ENCODE measurements at places on chromosomes 12 and 14.

DNA sequence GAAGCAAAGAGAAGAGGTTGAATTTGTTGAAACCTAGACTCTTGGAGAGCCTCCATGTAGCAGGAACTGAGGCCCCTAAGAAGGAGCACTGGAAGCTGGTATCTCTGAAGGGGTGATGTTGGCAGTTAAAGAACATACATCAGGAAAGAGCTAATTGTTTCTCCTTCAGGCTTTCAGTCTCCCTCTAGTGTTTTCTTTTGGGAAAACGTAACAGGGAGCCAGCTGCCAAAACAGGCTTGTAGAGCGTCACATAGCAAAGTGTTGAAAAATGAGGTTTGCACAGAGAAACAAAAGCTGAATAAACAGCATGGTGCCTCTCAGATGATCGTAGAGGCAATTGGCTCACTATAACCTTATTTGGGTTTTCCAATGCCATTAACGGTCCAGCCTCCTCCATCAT, 46.9 kb upstream of the CAND1 start:
- no peak for DNase-seq

GRCh38 chr14:80393766-80394165, 182.5 kb upstream of the DIO2 start:
- DNase-seq: no peak

GRCh38 chr12:130826151-130826801, 12.8 kb downstream of the STX2 start:
- peak; percentile 72 for DNase-seq

GRCh38 chr12:11846488-11846887, 197.0 kb downstream of the ETV6 start:
- DNase-seq: no peak

DNA sequence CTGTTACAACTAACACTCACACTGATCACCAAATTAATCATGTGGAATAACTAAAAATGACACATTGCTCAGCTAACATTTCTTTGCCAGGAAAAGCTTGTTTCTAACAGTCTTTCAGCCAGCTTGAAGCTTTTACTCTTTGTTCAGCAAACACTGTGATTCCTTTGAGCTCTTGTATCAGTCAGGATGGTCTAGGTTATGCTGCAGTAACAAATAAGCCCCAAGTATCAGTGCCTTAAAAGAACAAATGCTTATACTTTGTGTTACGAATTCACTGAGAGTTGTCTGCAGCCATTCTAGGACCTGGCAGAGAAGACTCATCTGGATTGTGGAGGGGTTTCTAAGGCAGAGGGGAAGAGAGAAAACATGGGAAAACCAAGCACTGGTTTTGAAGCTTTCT, 47.6 kb upstream of the PIWIL1 start:
- no peak for DNase-seq

- DNase-seq: no peak
Measured at GRCh38 chr14:39091716-39092115, 11.3 kb downstream of the SEC23A start.

GRCh38 chr12:130929363-130929762, 24.3 kb upstream of the ADGRD1 start:
- DNase-seq: no peak

DNA sequence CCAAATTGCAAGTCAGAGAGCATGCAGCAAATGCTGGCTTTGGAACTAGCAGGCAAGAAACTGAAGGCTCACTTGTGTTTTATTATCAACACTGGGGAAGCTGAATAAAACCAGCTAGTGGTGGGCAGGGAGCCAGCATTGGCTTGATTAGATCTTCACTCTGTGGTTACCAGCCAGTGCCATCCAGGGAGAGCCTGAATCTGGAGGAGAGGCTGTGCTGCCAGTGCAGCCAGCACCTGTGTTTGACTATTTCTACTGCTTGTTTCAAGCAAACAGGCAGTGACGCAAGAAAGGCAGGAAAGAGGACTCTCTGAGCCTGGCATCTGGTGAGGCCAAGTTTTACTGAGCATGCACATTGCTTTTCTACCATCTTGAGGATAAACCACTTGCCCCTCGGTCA, 247.0 kb downstream of the PHLDA1 start:
- DNase-seq: no peak

DNA sequence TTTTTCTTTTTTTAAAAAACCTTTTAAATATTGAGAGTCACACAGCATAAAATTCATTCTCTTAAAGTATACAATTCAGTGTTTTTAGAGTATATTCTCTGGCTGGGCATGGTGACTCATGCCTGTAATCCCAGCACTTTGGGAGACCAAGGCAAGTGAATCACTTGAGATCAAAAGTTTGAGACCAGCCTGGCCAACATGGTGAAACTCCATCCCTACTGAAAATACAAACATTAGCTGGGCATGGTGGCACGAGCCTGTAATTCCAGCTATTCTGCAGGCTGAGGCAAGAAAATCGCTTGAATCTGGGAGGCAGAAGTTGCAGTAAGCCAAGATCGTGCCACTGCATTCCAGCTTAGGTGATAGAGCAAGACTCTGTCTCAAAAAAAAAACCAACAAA, 68.4 kb upstream of the BCAT1 start:
- no peak for DNase-seq

DNA sequence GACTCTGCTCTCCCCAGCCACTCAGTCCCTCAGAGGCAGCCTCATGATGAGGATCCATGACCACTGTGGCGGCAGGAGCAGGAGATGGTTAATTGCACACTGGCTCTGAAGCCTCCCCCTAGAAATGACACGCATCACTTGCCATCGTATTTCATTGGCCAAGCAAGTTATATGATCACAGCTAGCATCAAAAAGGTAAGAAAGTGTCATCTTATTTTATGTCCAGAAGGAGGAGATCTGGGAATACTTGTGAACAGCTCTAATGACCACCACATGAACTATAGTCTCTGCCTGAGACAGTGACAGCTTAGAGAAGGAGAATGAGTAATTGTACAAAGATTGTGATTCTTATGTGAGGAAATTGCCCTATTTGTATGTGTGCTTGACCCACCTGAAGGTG, 363.4 kb downstream of the NUAK1 start:
- no peak for DNase-seq

Data from activated naive CD4-positive, alpha-beta T cell treated with anti-CD3 and anti-CD28 coated beads, Interleukin-2, amount 10 ng/mL, durations not matched to agents 7 days and 5 days (primary cell).